CD8-positive, alpha-beta T cell (primary cell): ENCODE measurements at places on chromosomes 5 and 9.

- no peak for DNase-seq
Observed at GRCh38 chr9:4501147-4501507, 10.9 kb downstream of the SLC1A1 start.

GRCh38 chr9:99000476-99001395, 57.0 kb downstream of the COL15A1 start:
- DNase-seq, result peak; percentile 77

- DNase-seq, result no peak
Observed at GRCh38 chr5:101728933-101729332, 567.2 kb downstream of the SLCO4C1 start.

DNA sequence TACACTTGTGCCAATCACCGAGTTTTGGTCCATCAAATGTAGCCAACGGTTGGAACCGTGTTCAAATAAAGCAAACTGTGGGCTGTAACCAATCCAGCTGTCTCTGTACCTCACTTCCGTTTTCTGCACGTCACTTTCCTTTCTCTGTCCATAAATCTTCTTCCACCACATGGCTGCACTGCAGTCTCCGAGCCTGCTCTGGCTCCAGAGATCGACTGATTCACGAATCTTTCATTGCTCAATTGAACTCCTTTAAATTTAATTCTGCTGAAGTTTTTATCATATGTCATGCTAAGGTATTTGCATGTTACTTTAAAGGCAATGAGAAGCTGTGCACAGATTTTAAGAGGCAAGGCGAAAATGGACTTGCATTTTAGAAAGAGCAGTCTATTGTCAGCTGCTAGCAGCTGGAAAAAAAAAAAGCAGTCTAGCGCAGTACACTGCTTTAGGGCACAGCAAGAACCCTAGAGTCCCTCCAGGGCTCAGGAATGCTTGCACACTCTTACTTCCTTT, 13.2 kb downstream of the TTC39B start:
- DNase-seq, result no peak

DNA sequence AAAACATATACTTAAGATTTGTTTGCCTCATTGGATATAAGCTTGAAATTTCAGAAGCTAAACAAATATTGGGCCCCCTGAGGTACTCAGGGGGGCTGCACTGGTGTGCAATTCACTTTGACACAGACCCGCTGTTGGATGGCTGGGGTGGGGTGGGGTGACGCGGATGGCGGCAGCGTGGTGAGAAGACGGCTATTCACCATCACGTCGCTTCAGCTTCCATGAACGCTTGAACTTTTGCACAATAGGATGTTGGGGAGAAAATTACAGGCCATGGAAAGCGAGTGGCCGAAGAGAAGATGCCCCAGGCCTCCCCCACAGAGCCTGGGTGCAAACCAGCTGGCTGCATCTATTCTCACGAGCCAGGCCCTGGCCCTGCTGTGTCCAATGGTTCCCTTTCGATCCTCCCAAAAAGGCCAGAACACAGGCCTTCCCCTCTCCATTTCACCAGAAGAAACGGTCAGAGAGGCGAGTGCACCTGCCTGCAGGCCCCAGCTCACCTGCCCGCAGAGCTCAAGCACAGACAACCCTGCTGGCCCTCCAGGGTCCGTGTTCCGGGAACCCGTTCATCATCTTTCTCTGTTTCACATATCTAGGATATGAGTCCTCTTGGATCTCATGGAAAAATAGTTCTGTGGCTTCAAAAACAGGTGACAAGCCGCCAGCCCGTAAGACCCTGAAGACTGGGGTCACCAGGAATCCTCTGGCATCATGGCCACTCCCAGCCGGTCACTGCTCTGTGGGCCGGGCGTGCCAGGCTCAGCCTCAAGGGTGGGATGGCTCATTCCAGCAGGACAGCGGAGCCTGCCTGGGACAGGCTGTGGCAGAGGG, 46.8 kb upstream of the SARDH start:
- no peak for DNase-seq

- no peak for DNase-seq
Observed at GRCh38 chr9:126148994-126149393, 177.6 kb upstream of the MVB12B start.

DNA sequence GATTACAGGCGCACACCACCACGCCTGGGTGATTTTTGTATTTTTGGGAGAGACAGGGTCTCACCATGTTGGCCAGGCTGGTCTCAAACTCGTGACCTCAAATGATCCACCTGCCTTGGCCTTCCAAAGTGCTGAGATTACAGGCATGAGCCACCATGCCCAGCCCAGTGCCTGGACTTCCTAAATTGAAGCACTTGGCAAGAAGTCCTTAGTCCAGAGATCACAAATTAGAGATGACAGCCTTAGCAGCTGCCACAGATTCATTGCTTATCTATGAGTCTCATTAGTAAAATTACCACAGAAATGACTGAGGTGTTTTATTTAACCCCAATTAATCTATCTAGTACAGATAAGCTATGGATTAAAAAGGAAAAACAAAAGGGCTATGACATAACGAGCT, 19.2 kb downstream of the EFCAB9 start:
- no peak for DNase-seq

DNA sequence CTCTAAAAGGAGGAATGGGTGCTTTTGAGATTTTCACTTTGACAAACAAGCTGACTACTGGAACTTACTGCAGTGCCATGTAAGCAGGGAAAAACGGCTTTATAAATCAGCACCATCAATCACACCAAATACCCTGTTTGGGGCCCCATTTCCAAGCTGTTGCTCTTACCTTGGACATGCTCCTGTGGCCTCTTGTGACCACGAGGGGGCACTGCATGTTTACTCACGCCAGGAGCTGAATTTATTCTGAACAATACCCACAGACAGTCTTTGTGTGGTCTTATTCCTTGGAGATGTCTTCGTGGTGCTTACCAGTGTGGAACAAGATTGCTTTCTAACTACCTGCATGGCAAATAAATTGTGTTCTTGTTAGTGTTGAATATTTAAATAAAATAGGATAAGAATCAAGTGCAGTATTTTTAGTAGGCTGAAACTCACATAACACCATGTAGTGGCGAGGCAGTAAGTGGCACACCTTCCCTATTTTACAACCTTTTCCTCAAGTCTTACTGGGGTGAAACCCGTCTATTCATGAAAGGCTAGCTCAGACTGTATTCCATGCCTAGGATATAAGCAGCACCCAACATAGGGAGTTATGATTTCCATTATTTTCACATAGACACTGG, 155.5 kb upstream of the NMUR2 start:
- DNase-seq, result peak; percentile 42

GRCh38 chr5:438481-438981, 4.4 kb upstream of the EXOC3 start:
- DNase-seq, result no peak

GRCh38 chr5:172102913-172103626, 85.0 kb downstream of the STK10 start:
- DNase-seq, result no peak

DNA sequence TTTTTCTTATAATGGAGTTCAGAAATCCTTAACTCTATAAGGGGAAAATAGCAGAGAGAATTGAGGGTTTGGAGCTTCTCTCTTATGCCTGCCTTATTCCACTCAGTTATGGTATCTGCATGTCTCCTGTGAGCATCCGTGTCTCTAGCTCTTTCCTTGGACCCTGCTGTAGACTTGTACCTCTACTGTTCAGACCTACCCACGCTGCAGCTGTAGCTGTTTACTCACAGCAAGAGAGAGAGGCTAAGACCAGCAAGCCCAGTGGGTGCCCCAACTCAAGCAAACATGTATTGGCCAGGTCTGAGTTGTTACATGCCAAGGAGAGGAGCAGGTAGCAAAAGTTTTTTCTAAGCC, 7.1 kb upstream of the PCSK1 start:
- DNase-seq, result no peak

DNA sequence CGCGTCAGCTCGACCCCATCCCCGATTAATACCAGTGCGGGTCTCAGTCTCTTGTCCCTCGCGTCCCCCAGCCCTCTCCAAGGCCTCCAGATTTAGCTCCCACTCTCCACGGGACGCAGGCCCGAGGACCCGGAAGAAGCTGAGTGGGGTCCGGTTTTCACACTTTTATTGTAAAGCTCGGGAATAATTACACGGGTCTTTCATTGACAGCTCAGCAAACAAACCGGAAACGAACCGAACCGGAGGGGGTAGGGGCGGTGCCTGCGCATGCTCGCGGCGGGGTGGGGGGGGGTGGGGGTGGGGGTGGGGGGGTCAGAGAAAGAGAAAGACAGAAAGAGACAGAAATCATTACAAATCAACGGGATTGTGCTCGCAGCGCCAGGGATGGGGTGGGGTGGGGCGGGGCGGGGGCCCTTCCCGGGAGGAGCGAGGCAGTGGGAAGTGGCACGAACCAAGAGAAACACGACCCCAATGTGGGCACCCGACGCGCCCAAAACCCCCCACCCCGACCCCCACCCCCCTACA, 27.9 kb downstream of the PCDH1 start:
- peak; percentile 70 for DNase-seq
